ENCODE measurements at places on chromosomes 3 and 15.

- DNase-seq: peak; percentile 79
Observed at GRCh38 chr3:178170698-178171535, 365.3 kb upstream of the KCNMB2 start.

- no peak for DNase-seq
Observed at GRCh38 chr3:160684368-160684740, 7.4 kb downstream of the ARL14 start.

GRCh38 chr3:53802256-53802880, 43.9 kb downstream of the CHDH start:
- no peak for DNase-seq

DNA sequence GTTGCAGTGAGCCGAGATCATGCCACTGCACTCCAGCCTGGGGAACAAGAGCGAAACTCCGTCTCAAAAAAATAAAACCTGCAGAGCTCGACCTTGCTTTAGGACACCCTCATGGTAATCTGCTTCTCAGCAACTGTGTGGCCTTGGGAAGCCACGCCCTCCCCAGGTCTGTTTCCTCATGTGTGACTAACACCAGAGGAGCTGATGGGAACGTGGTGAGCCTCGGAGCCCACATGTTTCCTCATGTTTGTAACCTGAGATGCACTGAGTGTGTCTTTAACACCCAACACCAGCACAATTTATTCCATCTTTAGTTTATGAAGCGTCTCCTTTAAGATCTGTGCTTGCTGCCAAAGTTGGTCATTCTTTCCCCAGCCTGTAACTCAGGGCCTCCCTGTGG, 142.8 kb downstream of the OCA2 start:
- DNase-seq: no peak

GRCh38 chr3:39343076-39343717, 13.7 kb downstream of the CCR8 start:
- peak; percentile 9 for DNase-seq

DNA sequence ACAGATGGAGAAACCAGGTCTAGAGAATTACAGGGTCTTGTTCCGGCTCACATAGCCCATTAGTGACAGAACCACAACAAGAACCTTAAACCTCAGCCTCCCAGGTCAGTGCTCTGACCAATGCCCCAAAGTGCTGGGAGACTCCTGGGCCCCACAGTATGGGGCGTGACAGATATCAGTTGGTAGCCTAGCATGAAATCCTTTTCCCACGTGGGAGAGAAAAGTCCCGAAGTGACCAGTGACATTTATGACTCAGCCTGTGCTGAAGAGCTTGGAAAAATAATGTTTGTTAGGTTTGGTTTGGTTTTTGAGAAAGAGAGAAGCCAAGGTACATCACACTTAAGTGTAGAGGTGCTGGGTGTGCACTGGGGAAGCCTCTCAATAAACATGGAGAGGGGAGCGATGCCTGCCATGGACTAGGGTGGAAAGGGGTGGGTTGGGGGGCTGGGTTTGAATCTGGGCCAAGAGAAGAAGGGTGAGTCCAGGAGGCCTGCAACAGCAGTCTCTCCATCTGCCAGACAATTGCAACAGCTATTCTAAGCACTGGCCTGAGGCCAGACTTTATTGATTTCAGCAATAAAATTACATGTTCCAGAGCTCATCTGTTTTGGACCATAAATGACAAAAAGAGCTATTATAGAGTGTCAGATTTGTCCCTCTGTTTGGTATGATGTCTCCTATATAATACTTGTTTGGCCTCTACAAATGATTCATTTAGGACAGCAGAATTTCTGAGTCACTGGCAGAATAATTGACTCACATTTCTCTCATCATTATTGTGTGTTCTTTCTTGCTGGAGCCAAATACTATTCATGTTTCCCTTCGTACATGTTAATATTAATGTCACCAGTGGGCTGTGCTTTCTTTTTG, 43.4 kb downstream of the C2CD4A start:
- peak; percentile 75 for DNase-seq

- no peak for DNase-seq
Observed at GRCh38 chr3:45950686-45951600, 7.7 kb downstream of the CXCR6 start.

DNA sequence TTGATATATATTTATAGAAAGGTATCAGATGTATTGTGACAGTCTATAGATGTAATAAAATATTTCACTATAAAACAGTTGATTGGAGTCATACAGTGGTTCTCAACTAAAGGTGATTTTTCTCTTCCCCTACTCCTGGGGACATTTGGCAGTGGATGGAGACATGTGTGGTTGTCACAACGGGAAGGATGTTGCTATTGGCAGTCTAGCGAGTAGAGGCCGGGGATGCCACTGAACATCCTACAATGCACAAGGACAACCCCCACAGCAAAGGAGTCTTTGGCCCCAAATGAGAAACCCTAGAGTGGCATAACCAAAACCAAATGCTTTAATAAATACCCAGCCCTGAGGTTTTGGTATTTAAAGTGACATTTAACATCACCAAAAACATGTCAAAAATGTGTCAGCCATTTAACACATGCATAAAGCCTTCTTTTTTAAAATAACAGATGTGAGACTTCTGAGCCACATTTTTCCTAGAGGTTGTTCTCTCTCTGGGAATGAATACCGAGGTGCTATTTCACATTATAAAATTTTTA, 367.5 kb downstream of the PTPRG start:
- DNase-seq: no peak

DNA sequence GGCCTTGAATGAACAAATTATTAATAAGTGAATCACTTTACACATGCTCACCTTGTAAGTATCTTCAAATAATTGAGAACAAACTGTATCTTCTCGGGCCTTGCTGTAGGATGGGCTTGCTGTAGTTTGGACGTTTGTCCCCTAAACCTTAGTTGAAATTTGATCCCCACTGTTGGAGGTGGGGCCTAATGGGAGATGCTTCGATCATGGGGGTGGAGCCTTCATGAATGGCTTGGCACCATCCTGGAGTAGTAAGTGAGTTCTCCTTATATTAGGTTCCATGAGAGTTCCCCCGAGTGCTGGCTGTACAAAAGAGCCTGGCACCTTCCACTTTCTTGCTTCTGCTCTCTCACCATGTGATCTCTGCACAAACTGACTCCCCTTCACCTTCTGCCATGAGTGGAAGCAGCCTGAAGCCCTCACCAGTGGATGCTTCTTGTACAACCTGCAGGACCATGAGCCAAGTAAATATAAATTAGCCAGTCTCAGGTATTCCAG, 29.3 kb downstream of the PIGB start:
- no peak for DNase-seq

DNA sequence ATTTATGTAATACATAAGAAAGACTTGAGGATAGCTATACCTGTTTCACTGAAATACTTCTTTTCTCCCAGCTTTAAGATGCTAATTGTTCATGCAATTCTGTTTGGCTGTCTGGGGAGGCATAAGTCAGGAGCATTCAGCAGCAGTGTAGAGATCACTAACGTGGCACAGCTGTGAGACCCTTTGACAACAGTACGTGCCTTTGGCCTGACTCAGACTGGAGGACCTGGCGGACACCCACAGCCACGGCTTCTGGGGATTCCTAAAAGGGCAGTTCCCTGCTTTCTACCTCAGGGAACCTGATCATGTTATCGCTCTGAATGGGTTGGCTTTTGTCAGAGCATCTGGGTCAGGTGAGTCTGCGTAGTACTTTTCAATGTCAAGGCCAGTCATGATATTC, 295.0 kb upstream of the ICE2 start:
- peak; percentile 3 for DNase-seq

DNA sequence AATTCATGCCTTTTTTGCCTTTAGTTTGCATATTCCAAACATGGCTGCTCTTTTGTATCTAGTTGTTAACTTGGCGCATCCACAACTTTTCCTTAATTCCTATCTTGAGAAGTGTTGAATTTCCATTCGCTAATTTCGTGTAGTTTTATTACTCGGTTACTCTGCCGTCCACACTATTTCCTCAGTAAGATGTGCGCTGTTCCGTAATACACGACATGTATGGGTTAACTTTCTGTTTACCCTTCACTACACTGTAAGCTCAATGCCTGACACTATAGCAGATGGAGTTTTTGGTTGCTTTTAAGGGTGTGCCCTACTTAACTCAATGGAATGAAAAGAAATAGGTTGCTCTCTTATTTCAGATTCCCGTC, 724 bp downstream of the RPSA start:
- no peak for DNase-seq

- no peak for DNase-seq
Observed at GRCh38 chr3:29493109-29493508, 212.2 kb downstream of the RBMS3 start.

- peak; percentile 19 for DNase-seq
Observed at GRCh38 chr15:56736881-56737707, 3.8 kb upstream of the ZNF280D start.

DNA sequence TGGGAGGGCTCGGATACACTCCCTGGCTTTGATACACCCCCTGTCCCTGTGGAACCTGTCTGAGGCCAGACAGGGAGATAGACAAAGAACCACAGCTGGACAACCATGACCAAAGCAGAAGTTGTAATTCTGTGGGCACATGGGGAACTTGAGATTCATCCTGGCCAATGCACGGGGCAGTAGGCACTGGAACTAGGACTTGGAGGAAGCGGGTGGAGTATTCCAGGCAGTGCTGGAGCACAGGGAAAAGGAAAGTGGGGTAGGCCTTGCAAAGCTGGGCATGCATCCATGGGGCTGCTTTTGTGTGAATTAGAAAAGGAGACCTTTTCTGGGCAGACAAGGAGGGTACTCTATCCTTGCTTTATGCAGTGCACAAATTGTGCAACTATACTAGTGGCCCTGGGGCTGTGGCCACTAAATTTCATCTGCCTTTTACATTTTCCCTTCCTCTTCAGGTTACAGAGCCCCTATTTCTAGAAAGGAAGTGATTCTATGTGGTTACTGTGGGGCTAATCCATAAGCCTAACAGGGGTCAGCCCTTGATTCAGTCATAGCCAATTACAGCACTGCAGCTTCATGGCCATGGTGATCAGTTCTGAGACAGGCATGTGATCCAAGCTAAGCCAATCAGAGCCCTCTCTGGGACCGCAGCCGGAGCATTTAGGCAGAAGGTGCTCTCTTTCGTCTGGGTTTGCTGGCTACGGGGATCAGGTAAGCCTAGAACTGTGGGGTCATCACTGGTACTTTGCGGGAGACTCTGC, 21.0 kb downstream of the CRABP1 start:
- no peak for DNase-seq

GRCh38 chr15:98678484-98678883, 30.1 kb downstream of the IGF1R start:
- DNase-seq: no peak

DNA sequence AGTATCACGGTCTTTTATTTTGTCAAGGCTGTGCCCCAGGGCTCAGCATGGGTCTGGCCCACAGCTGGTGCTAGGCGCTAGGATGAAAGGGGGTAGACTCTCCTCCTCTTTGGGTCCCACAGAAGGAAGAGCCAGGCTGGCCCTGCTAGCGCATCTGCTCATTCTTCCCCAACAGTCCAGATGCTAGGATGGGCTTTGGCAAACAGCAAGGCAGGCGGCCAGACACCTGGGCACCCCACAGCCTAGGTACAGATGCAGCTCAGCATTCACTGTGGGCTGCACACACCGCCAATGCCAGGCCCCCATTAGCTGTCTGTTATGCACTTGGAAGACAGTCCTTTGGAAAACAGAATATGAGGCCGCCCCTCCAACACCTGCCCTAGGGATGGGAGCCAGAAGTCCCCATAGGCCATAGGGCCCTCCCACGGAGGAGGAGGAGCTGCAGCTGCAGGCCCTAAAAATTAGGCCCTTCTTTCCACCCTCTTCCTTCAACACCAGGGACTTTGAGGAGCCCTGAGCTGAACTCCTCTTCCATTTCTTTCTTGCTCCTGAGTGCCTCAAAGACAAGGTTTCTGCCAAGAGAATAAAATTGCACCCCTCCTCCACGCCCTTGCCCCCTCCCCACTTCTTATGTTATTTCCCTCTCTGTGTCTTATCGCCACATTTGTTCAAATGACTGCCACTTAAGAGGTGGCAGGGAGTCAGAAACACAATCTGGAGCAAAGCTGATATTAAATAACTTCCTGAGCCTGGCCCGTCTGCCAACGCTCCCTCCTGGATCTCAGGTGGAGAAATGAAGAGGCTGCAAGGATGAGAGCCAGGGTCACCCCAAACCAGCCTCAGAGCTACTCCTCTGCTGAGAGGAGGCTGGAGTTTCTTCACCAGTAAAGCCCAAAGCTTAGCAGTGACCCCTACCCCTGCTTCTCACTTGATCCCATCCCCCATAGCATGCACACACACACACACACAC, 13.7 kb downstream of the NTRK3 start:
- DNase-seq: no peak

GRCh38 chr3:141797819-141798447, 34.7 kb downstream of the GRK7 start:
- no peak for DNase-seq
